Kidney capillary endothelial cell (primary cell): ENCODE measurements at places on chromosomes 7 and 10.

GRCh38 chr10:43137717-43138020 is 576 bp upstream of the CSGALNACT2 start:
- DNase-seq: no peak

DNA sequence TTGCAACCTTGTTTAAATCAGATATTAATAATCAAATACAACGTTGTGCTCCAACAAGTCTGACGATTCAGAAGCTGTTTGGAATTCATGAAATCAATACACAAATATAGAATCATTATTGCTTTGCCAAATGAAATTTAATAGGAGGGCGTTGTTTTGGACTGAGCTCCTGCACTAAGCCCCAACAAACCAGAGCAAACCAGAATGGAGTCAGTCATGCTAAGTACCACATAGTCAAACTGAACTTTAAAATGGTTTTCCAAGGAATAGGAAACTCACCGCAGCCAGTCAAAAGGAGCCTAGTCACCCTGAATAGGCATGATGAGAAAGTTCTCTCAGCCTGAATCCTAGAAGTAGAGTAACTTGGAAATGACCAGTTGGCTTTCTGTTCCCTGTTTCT is 53.7 kb downstream of the HACD1 start:
- no peak for DNase-seq

GRCh38 chr10:76071653-76072365 is 640.4 kb downstream of the LRMDA start:
- DNase-seq: no peak

DNA sequence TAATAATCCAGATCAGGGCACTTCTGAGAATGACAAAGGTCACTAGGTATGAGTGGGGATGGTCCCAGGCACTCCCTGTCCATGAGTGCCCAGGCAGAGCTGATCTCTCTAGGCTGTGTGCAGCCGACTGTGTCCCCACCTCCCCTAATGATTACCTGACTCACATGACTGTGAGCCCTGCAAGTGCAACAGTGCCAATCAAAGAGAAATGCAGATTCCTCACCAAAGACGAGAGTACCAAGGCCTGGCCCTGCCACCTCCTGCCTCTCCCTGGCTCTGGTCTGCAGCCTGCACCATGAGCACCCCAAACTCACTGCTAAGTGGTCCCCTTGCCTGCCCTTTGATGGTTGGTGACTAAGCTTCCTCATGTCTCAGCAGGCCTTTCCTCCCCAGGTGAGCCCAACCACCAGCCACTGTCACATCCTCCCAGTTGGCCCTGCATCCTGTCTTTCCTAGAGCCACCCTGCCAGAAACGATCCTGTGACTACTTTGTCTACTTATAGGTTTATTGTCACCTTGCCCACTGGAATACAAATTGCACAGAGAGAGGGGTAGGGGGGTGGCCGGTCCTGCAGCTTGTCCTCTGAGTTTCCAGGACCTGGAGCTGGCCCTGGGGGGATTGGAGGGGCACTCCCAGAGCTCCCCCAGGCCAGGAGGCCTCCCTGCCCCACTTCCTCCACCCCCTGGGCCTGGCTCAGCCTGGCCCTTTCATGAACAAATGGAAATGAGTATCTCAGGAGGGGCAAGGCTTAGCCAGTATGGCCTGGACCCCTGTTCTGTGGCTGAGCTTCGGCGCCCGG is 22.4 kb upstream of the GDF10 start:
- DNase-seq: peak; percentile 26

GRCh38 chr7:12896316-12896715 is 208.9 kb downstream of the ARL4A start:
- no peak for DNase-seq

- no peak for DNase-seq
Measured at GRCh38 chr7:88759230-88760135, at the start of gene ZNF804B. ZNF804B (plus strand) TSS chr7:88759700; CDS start chr7:88759977, 277 bp downstream.

- DNase-seq: no peak
Measured at GRCh38 chr10:42637648-42638054, 719 bp downstream of the ZNF33B start.

DNA sequence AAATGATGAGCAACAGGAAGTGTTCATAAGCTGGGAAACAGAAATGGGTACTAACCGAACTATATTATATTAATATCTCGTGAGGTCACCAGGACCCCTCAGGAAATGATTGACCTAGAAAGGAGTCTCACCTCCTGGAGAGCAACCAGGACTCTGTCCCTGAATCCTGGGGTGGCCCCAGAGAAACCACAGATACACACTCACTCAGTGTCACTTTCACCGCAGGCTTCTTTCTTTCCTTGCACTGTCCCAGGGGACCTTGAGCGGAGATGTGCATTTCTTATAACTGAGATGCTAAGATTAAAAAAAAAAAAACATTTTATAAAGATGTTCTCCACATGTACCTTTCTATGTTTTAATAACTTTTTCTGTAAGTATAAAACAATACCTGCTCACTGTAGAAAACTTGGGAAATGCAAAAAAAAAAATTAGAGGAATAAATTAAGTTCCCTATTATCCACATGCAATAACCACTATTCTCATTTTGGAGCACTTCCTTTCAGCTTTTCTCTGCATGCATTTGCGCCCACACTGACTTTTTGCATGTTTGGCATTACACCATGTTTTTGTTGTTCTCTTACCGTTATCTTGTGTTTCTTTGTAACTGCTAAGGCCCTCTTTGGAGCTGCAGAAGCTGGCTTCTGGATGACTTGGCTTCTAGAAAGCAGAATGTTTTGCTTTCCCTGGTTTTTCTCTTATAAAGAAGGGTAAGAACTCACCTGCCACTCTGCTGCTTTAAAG is 15.0 kb downstream of the NOD1 start:
- DNase-seq: peak; percentile 26
